ENCODE measurements at places on chromosomes 16 and 17.

DNA sequence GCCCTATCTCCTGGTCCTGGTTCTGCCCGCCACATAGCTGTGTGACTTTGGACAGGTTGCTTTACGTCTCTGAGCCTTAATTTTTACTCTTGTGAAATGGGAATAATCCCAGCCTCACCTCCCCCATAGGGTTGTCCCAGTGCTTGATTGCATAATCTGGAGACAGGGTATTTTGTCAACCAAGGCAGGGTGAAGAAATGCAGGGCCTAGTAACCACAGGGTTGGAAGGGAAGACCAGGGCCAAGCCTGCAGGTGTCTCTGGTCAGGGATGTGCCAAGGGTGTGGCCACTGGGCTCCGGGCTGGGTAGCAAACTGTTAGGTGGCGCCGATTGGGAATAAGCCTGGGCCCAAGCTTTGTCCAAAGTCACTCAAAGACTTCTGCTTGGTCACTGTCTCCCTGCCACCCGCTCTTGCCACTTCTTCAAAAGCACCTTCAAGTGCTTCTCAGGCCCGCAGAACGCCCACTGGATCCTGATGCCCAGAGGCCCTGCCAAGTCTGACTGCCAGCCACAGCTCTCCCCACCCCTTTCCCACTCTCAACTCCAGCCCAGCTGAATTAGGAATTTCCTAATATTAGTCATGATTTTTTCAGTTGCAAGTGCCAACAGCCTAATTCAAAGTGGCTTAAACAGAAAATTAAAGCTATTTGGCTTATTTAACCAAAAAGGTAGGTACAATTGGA, 20.6 kb upstream of the COL1A1 start:
- DNase-seq: peak; percentile 66

- peak; percentile 55 for DNase-seq
These were observed 424 bp downstream of the HOXB2 start for GRCh38 chr17:48544349-48545021.

DNA sequence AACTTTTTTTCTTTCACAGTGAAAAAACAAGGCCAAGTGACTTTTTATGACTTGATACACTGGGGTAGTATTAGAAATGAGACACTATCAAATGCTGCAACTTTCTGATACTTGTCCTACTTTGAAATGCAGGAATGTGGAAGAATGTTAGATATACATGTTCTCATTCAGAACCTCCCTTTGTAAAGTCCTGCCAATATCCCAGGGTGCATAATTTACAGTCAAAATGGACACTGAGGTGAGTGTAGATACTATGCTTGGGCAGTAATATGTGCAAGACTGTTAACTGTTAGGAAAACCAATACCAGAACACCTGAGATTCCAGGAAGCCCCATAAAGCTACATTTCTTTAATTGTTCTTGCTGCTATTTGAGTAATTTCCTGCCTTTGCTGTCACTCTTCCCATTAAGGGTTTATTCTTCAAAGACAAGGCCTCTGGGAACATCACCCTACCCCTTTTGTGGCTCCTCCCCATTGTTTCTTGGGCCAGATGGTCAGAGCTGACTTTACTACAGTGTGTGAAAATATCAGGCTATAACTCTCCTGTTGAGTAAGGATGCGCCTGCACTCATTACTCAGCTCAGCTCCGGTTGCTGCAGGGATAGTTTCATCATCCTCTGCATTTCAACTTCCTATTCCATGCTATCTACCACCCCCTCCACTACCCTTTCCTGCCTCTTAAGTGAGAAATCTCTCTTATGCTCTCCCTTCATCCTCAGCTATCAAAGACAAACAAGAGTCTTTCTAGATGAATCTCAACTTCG, 48.7 kb downstream of the TMEM100 start:
- no peak for DNase-seq

GRCh38 chr17:2084036-2084765, 29.3 kb downstream of the HIC1 start:
- no peak for DNase-seq

GRCh38 chr16:82046941-82047340, 11.9 kb downstream of the HSD17B2 start:
- DNase-seq: no peak

GRCh38 chr17:44722254-44722653, 13.8 kb downstream of the DBF4B start:
- no peak for DNase-seq

- DNase-seq: no peak
These were observed 15.0 kb upstream of the C16orf95 start for GRCh38 chr16:87332150-87332549.

- peak; percentile 69 for DNase-seq
These were observed 278 bp downstream of the RAB11FIP3 start for GRCh38 chr16:425740-426114.

- no peak for DNase-seq
These were observed 19.6 kb downstream of the BEAN1 start for GRCh38 chr16:66446737-66447136.

- DNase-seq: no peak
These were observed 155.6 kb upstream of the PSMD7 start for GRCh38 chr16:74141015-74141414.

DNA sequence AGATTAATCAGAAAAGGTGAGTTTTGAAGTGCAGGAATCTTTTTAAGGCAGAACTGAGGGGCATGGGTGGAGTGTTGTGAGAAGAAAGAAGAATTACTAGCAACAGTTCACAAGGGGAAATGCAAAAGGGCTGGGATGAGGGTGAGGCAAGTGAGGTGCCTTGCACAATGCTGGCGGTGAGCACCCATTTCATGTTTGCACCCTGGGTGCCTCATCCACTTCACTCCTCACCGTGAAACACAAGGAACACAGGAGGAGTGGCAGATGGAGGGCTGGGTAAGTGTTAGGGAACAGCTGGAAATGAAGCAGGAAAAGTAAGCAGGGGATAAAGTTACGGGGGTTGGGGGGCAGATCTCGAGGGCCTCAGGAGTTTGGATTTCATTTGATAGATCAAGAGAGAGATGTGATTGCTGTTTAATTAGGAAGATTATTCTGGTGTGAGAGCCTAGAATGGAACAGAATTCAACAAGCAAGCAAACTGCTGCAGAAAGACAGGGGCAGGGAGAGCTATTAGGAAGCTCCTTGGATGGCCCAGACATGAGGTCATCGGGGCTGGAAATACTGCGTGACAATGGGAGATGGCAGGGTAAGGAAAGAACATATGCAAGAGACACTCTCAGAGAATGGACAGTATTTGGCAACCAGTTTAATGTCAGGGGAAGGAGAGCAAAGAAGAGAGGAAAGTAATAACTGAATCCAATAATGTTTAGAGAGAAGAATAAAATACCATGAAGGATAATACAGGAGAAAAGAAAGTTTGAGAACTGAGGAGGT, 8.3 kb upstream of the HEATR6 start:
- DNase-seq: no peak

- DNase-seq: no peak
These were observed 14.5 kb downstream of the DHRS7C start for GRCh38 chr17:9776911-9777310.

GRCh38 chr17:41018541-41018940, 8.5 kb downstream of the KRTAP1-5 start:
- no peak for DNase-seq

DNA sequence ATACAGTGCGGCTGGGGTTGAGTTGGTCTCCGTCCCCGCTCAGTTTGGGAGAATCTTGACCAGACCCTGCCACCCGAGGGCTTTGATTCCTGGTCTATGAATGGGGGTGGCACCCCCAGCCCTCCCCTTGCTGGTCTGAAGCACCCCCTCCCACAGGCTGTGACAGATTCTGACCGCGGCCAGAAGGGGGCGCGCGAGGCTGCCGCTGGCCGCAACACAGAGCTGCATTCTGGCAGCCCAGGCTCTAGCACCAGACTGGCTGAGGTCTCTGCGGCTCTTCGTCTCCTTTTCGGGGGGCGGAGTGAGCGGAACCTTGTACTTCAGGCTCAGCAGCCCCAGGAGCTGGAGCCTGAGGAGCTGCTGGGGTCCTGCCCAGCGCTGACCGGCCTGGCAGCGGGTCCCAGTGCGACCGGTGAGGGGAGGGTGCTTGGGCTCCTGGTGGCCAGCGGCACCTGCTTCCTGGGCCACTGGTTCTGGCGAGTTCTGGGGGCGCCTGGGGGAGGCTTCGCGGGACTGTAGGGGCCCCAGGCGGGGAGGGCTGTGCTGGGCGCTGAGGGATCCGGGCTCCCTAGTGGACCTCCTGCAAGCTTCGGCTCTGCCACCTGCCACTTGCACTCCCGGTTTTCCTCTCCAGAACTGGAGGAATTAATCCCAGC, 1011.6 kb downstream of the KCNJ18 start:
- DNase-seq: no peak

DNA sequence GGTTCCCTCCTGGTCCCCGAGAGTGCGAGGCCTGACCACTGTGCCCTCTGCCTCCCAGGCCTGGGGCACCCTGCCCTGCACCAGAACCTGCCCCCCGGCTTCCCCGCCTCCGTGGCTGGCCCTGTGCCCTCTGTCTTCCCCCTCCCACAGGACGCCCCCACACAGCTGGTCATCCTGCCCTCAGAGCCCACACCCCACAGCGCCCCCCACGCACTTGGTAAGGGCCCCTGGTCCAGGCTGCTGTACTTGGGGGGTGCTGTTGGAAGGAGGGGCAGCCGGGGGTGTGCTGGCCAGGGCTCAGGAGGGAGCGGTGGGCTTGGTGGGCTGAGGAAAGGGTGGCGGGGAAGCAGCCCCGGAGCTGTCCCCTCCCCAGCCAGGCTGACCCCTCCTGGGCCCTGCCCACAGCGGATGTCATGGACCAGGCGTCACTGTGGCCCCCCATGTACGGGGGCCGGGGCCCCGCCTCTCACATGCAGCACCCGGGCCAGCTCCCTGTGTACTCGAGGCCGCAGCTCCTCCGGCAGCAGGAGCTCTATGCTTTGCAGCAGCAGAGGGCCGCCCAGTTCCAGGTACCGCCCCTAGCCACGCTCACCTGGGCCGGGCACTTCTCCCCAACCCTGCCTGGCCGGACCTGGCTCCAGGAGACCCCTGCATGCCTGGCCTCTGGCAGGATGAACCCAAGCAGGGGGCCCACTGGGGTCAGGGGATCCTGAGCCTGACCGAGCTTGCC, 49.5 kb downstream of the BAHCC1 start:
- DNase-seq: no peak

- DNase-seq: no peak
These were observed 25.8 kb downstream of the ASIC2 start for GRCh38 chr17:33267271-33267790.

GRCh38 chr16:84881702-84882521, 62.1 kb downstream of the CRISPLD2 start:
- DNase-seq: no peak

- DNase-seq: no peak
These were observed 11.2 kb downstream of the TADA2A start for GRCh38 chr17:37417852-37418251.

DNA sequence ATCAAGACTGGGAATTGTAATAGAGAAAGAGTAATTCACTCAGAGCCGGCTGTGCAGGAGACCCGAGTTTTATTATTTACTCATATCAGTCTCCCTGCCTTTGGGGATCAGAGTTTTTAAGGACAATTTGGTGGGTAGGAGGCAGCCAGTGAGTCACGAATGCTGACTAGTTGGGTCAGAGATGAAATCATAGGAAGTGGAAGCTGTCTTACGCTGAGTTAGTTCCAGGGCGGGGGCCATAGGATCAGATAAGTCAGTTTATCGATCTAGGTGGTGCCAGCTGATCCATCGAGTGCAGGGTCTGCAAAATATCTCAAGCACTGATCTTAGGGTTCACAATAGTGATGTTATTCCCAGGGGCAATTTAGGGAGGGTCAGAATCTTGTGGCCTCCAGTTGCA, 20.2 kb upstream of the GUCY2D start:
- no peak for DNase-seq

GRCh38 chr17:38572669-38573365, 32.9 kb downstream of the SRCIN1 start:
- no peak for DNase-seq

DNA sequence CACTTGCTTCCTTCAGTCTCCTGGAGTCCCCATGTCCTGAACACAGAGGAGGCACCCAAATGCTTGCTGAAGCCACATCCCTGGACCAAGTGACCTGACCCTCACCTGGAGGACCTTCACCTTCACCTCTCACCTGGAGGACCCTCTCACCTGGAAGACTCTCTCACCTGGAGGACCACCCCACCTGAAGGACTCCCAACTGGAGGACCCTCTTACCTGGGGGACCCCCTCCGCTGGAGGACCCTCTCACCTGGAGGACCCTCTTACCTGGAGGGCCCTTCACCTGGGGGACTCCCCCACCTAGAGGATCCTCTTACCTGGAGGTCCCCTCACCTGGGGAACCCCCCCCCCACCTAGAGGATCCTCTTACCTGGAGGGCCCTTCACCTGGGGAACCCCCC, 573 bp upstream of the CDK10 start:
- DNase-seq: no peak

DNA sequence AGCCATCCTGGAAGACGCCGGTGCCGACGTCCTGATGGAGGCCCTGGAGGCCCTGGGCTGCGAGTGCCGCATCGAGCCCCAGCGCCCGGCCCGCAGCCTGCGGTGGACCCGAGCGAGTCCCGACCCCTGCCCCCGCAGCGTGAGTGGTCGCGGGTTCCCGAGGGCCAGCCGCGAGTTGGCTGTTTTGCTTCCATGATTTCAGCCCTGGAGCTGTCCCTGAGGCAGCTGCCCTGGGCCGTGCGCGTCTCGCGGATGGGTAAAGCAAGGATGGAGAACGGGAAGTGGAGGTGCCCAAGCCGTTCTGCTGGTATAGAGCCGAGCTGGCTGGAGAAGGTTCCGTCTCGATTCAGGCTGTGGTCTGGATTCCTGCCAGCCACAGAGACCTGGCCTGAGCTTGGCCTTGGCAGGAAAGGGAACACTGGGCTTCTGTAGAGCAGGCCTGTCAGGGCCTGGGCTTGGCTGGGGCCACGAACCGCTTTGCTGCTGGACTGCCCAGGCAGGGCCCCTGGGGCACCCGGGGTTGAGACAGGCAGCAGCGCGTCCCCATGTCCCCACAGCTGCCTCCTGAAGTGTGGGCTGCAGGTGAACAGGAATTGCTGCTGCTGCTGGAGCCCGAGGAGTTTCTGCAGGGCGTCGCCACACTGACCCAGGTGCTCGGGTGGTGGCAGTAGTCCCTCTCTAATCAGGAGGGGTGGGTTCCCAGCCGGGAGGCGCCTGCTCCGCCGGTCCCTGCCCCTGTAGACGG, 941 bp upstream of the MRPS34 start:
- DNase-seq: no peak

DNA sequence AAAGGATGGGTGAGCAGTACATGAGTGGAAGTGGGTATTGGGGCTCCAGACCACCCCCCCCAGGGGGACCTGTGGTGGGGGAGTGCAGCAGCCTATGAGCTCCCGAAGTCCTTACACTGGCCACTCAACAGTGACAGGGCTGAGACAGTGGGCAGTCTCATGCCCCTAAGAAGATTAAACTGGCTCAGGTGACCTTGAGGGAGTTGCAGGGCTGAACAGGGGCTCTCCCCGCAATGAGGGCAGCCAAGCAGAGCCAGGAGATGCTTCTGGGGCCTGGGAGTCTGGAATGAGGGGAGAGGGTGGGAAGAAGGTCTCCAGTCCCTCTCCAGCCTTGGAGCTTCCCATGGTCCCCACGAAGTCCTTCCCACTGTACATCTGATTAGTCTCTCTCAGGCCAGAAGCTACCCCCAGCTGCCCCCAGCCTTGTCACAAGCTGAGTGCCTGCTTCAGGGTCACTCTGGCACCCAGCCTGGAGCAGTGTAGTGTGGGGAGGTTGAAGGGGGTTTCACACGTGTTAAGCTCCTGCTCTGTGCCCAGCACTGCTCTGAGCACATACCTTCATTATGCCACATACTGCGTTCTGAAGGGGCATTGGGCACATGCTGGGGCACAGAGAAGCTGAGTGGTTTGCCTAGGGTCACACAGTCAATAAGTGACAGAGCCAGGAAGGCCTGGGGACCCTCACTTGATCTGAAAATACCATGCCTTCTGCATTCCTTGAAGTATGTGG, 1.0 kb upstream of the CDH16 start:
- no peak for DNase-seq

- no peak for DNase-seq
These were observed 163.3 kb downstream of the PRKCA start for GRCh38 chr17:66465701-66466100.

GRCh38 chr17:73423159-73423715, 111.4 kb upstream of the CDC42EP4 start:
- no peak for DNase-seq

All from ascending aorta (tissue), 2 donors.